IMR-90 (cell line): ENCODE measurements at places on chromosomes 11 and 22. TPM values are rescaled to one million over a fixed set of nuclear protein-coding genes. Genes with fewer than 3 reads are reported as not detected.

DNA sequence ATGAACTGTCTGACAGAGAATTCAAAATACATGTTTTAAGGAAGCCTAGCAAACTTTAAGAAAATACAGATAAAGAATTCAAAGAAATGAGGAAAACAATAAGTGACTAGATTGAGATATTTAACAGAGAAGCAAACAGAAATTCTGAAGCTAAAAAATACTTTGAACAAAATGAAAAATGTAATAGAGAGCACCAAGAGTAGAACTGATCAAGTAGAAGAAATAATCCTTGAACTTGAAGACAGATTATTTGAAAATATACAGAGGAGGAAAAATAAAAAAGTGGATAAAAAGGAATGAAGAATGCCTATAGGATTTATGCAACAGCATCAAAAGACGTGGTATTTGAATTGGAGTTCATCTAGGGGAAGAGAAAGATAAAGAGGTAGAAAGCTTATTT, 101.9 kb upstream of the OR4B1 start:
- DNase-seq = no peak

DNA sequence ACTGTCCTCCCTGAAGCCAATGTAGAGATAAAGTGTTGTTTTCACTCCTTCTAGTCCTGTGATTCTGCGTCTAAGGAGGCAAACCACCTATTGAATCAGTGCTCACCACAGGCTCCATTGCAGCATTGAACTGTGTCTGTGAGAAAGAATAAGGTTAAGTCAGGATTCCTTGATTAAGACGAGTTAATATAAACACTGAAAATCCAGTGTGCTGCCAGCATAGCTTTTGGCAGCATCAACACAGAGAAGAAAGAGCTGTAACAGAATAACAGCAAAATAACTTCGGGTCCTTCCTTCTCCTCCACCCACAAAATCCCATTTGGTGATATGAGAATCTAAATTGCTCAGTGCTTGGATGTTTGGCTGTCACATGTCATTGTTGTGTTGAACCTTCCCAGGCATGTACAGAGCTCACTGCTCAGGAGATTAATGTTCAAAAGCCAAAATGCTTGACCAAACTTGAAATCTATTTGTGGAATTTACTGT, 185.2 kb upstream of the DDI1 start:
- peak; percentile 69 for DNase-seq

GRCh38 chr11:13000116-13000515, 9.0 kb upstream of the RASSF10 start:
- no peak for DNase-seq

- no peak for DNase-seq
These were observed 54.7 kb downstream of the SGSM3 start for GRCh38 chr22:40425082-40425481.

GRCh38 chr11:63838150-63838677, 696 bp upstream of the MARK2 start:
- DNase-seq = no peak

GRCh38 chr11:70861559-70861958, 390.8 kb downstream of the SHANK2 start:
- DNase-seq = no peak

- DNase-seq = no peak
These were observed 3.9 kb downstream of the CAPRIN1 start for GRCh38 chr11:34055218-34056000.

GRCh38 chr11:2533587-2534133, 88.9 kb downstream of the KCNQ1 start:
- peak; percentile 91 for DNase-seq

GRCh38 chr11:44849922-44850321, 100.8 kb downstream of the TP53I11 start:
- DNase-seq = no peak

DNA sequence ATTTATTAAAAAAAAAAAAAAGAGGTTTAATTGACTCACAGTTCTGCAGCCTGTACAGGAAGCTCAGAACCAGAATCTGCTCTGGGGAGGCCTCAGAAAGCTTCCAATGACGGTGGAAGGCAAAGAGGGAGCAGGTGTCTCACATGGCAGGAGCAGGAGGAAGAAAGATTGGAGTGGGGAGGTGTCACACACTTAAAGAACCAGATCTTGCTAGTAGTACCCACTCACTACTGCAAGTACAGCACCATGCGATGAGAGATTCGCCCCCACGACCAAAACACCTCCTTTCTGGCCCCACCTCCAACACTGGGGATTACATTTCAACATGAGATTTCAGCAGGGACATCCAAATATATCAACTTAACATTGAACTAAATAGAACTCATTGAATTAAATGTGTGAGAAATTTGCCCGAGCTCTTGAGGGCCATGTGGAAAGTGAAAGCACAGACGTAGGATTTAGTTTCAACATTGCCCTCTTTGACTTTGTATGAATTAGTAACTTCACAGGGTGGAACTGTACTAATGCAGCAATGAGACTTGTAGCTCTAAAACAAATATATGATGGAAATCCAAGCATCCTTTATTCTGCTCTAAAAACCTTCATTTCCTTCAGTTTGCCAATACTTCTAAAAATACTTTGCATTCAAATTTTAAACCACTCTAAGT, 628.2 kb downstream of the FAM181B start:
- no peak for DNase-seq

GRCh38 chr11:63802637-63803414, 10.4 kb upstream of the SPINDOC start:
- peak; percentile 57 for DNase-seq

GRCh38 chr11:112485280-112485679, 224.6 kb upstream of the PLET1 start:
- no peak for DNase-seq

- no peak for DNase-seq
These were observed 40.5 kb downstream of the DKK3 start for GRCh38 chr11:11967669-11968510.

- no peak for DNase-seq
These were observed 13.9 kb upstream of the COMT start for GRCh38 chr22:19927696-19928095.

- DNase-seq = peak; percentile 59
These were observed 42.7 kb downstream of the WEE1 start for GRCh38 chr11:9616042-9616675.

- no peak for DNase-seq
These were observed 502.1 kb upstream of the B3GAT1 start for GRCh38 chr11:134913999-134914590.

- DNase-seq = peak; percentile 97
These were observed 2.7 kb upstream of the CLMP start for GRCh38 chr11:123197711-123198110.

DNA sequence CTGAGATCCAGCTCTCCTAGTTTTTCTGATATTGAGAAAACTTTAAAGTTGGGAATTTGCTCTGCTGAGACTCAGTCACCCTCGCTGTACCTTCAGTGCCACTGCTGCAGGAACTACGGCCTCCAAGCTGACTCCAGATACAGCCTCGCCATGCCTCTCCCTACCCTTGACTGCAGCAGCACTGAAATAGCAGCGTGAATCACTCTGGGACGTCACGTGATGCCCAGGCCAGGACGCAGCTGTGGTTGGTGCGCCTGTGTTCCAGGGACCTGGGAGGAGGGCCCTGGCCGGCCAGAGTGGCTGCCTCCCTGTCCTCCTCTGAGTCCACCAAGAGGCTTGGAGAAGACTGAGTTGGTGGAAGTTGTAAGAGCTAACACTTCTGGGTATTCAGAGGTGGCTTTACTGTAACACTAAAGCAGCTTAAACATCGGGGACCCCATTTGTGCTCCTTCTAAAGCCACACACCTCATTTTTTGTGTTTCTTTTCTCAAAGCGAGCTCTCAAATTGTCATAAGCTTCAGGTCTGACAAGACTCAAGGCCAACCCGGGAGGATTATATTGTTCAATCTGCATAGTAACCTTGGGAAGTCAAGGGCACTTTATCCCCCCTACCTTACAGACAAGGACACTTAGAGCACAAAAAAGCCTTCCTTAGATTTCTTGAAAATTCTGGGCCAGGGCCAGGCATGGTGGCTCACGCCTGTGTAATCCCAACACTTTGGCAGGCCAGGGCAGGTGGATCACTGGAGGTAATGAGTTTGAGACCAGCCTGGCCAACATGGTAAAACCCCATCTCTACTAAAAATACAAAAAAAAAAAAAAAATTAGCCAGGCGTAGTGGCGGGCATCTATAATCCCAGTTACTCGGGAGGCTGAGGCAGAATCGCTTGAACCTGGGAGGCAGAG, 4.2 kb upstream of the STIP1 start:
- peak; percentile 93 for DNase-seq

DNA sequence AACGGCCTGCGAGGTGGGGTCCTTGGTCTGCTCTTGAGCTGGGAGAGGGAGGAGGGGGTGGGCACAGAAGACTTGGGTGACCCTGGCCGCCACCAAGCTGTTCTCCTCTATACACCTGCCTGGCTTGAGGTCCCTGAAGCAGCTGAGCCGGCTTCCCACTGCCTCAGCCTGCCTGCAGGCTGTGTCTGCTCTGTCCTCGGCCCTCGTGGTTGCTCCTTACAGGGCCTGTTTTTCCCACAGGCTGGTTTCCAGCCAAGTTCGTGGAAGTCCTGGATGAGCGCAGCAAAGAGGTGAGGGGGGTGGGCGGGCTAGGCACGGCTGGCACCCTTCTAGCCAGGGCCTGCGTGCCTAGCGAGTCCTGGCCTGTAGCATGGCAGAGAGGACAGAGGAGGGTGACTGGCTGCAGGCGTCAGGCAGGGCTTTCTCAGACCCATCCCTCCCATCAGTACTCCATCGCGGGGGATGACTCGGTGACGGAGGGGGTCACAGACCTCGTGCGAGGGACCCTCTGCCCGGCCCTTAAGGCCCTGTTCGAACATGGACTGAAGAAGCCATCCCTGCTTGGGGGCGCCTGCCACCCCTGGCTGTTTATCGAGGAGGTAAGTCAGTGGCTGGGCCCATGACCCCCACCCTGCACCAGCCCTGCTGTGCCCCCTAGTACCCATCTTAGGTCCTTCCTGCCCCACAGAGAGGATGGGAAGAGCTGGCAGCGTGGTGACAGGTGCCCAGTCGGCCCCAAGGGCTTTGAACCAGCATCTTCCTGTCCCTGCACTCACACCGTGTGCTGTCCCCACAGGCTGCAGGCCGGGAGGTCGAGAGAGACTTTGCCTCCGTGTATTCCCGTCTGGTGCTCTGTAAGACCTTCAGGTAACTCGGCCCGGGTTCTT, 37.7 kb downstream of the SGSM3 start:
- DNase-seq = no peak

DNA sequence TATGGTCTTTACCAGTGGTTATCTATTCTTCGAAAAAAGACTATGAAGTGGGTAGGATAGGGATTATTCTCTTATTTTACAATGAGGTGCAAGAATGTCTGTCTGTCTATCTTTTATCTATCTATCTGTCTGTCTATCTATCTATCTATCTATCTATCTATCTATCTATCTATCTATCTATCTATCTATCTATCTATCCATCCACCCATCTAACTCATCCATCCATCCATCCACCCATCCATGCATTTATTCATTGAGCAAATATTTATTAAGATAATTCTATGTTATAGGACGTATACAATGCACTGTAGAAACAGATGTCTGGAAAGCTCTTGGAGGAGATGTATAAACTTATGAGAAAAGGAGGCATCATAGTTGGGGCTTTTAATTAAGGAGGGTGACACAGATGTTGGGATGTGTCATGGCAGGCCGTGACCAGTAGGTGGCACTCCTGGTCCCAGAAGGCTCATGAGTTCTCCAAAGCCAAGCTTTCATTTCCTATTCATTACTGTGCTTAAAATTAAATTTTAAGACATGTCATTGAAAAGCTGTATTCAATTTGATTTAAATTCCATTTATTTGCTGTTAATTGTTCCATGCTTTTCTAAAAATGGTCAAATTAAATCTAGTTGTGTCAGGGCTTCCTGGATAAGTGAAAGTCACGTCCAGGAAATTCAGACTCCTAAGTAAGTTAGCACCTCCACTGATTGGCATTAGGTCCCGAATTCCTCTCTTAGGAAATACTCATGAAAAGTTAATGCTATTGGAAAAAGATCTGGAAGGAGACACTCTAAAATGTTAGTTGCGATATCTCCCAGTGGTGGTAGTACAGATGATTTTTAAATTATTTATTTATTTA, 19.0 kb upstream of the E2F8 start:
- peak; percentile 54 for DNase-seq

GRCh38 chr11:62137276-62137861, 13.6 kb downstream of the INCENP start:
- no peak for DNase-seq

GRCh38 chr11:117879516-117880480, 3.3 kb upstream of the FXYD6 start:
- DNase-seq = no peak

DNA sequence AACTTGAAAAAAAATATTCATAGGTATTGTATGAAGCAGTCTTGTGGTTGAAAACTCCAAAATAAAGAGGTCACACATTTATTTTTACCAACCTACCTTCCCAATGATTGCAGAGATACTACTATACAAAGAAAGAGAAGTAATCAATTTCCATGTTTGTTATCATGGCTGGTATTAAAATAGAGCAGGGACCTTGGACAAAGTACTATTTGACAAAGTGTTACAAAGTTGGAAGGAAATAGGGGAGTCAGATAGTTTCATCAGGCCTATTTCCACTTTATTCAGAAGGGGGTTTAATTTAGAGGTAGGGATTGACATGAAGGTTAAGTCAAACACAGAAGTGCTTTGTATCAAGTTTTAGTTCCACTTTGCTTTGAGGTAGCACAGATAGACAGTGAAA, 34.4 kb upstream of the KIRREL3 start:
- no peak for DNase-seq

DNA sequence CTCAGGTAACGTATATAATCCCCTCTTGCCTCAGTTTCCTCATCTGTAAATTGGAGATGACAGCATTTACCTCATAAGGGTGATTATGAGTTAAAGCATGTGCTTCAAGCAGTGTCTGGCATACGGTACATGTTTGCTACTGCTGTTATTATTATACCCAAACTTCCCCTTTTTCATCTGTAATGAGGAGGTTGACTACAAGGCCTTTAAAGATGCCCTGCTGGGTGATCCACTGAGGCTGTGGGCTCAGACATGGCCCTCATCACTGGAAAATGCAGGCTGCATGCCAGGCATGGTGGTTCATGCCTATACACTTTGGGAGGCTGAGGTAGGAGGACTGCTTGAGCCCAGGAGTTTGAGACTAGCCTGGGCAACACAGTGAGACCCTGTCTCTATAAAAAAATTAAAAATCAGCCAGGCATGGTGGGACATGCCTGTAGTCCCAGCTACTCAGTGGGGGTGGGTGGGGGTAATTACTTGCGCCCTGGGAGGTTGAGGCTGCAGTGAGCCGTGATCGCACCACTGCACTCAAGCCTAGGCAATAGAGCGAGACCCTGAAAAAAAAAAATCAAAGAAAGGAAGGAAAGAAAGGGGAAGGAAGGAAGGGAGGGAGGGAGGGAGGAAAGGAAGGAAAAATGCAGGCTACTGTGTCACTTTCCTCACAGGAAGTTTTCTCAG, 4.3 kb downstream of the PIK3IP1 start:
- no peak for DNase-seq

- DNase-seq = no peak
These were observed at the start of gene EHF for GRCh38 chr11:34620820-34621792. TSS of gene EHF (plus strand) at chr11:34621093. CDS start at chr11:34642631, 21,538 bp downstream.

- no peak for DNase-seq
These were observed 68.2 kb downstream of the CD82 start for GRCh38 chr11:44633641-44634040.

GRCh38 chr11:7513234-7514098, at the start of gene PPFIBP2:
TSS of gene PPFIBP2 (plus strand) at chr11:7513999. CDS start at chr11:7549476, 35,477 bp downstream.
- peak; percentile 47 for DNase-seq

Gene MS4A7
- polyA plus RNA-seq = not detected in 2 replicates

Gene RELT
- polyA plus RNA-seq = 5.3 and 6.5 TPM in 2 replicates

Gene CRYBA4
- not detected in 2 replicates for polyA plus RNA-seq

Gene CTSW
- 0.07 and 0.23 TPM in 2 replicates for polyA plus RNA-seq

Gene FAU
- polyA plus RNA-seq = 652 and 804 TPM in 2 replicates

Gene FOSL1
- polyA plus RNA-seq = 97.4 and 107 TPM in 2 replicates

Gene KCNJ11
- not detected in 2 replicates for polyA plus RNA-seq

Gene OR5T2
- polyA plus RNA-seq = not detected in 2 replicates

Gene CASP5
- not detected in 2 replicates for polyA plus RNA-seq

Gene SCARF2
- 37.0 and 55.8 TPM in 2 replicates for polyA plus RNA-seq

Gene HPX
- 1.4 and 1.5 TPM in 2 replicates for polyA plus RNA-seq

Gene DPP3
- 66.3 and 90.3 TPM in 2 replicates for polyA plus RNA-seq
